Kidney epithelial cell (primary cell): ENCODE measurements at places on chromosomes 6 and 20. TPM values are rescaled to one million over a fixed set of nuclear protein-coding genes. Genes with fewer than 3 reads are reported as not detected.

- no peak for DNase-seq
Observed at GRCh38 chr6:148868901-148869300, 122.1 kb downstream of the UST start.

DNA sequence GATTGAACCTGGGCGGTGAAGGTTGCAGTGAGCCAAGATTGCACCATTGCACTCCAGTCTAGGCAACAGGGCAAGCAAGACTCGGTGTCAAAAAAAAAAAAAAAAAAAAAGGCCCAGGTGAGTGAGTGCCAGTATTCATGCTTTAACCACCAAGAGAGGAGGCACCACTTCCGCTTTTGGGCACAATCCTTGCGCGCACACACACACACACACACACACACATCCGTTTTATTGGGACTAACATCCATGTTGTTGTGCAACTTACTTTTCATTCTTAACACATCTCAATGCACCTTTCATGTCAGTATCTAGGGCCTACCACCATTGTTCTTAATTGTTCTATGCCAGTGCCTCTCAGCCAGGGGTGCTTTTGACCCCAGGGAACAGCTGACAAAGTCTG lies 263.0 kb downstream of the CDC5L start:
- no peak for DNase-seq

DNA sequence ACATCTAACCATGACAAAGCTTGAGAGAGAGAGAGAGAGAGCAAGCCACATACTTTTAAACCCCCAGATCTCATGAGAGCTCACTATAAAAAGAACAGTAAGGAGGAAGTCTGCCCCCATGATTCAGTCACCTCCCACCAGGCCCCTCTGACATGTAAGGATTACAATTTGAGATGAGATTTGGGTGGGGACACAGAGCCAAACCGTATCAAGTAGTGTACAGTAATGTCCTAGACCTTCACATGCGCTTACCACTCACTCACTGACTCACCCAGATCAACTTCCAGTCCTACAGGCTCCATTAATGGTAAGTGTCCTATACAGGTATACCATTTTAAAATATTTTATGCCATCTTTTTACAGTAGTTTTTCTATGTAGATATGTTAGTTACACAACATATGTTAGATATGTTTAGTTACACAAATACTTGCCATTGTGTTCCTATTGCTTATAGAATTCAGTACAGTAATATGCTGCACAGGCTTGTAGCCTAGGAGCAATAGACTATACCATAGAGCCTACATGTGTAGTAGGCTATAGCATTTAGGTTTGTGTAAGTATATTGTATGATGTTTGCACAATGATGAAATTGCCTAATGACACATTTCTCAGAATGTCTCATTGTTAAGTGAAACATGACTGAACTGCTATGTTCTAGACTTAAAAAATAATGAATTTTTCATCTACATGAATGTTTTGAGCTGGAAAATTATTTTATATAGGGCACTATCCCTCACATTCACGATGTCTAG lies 11.7 kb downstream of the TSPYL1 start:
- no peak for DNase-seq

DNA sequence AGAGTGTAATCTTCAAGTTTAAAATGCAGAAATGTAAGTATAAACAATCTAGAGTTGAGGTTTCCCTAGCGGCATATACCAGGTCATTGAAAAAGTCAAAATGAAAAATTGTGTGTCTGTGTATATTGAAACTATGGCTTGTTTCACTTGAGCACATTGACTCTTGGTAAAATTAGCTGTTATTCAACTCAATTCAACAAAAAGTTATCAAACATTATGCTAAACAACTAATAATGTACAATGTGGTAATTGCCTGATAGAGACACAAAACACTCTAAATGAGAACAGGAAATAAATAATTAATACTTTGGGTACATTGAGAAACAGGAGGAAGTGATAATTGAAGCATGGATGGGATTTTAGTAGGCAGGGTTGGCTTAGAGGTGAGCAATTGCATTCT lies 444.8 kb downstream of the CDKAL1 start:
- no peak for DNase-seq

DNA sequence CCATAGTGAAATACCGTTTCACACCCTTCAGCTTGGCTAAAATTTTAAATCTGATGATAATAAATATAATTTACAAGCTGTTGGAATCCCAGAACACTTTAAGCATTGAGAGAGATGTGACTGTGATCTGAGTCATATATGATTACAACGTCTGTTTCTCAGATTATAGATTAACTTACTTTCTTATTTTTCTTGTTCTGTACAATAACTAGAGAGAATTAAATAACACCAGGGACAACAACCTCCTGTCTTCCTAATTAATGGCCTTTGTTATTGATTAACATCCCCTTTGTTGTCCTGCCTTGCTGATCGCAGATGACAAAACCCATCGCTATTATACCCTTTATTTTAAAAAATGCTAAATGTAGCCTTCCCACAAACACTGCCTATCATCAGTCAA lies 87.8 kb upstream of the EZR start:
- DNase-seq, result no peak

Gene CDH26
- total RNA-seq, result 0.29 and 0.48 TPM in 2 replicates

Gene OPRL1
- total RNA-seq, result 0.21 and 0.68 TPM in 2 replicates

Gene MAP3K4
- 22.5 and 22.6 TPM in 2 replicates for total RNA-seq
